ENCODE measurements at places on chromosomes 4 and X.

DNA sequence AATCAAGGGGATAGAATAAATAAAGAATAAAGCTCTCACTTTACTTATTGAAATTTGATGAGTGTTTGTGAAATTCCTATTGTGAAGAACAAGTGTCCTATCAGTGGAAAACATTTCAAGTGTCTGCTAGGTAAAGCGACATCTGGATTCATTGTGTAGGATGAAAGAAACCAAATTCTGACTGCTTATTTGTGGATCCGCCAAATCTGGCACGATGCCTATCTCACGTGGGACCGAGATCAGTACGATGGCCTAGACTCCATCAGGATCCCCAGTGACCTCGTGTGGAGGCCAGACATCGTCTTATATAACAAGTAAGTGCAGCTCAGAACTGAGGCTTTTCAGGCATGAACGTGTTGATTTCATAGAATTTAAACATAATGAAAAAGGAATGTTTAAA, 1.9 kb downstream of the CHRNA9 start:
- no peak for DNase-seq

DNA sequence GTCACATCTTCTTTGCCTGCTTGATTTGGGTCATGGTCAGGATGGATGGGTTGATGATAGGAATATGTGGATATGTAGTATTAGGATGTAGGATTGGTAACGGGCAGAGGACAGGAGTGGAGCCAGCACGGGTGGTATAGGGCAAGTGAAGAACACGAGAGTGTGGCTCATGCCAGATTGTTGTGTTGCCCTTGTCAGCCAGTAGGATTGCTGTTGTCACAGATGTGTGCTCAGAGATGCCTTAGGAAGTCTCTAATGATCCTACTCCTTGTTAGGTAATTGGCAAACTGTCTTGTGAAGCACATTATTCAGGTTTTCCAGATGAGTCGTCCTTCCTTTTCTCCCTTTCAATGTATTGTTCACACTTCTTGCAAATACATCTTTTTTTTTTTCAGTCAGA, 5.5 kb downstream of the ATP10D start:
- no peak for DNase-seq

- DNase-seq: no peak
Observed at GRCh38 chr4:158384414-158384813, 137.3 kb upstream of the RXFP1 start.

GRCh38 chr4:95181243-95181995, 367.4 kb downstream of the UNC5C start:
- DNase-seq: no peak

GRCh38 chr4:79177388-79177787, 148.5 kb downstream of the NAA11 start:
- no peak for DNase-seq

DNA sequence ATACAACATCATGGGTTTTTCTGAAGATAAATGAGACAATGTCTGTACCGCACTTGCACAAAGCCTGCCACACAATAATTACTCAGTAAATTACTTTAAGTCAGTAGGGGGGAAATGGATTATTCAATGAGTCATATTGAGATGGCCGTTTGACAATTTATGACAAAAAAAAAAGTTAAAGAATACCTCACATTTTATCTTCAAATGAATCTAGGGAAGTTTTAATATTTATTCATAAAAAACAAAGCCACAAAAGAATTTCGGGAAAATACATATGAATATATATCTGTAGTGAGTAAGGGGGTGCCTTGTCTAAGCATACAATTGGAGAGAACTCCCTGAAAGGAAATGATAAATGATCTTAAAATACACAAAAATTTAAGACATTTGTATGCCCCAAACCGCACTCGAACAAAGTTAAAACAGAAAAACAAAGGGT, 197.0 kb upstream of the SLC7A11 start:
- DNase-seq: no peak

DNA sequence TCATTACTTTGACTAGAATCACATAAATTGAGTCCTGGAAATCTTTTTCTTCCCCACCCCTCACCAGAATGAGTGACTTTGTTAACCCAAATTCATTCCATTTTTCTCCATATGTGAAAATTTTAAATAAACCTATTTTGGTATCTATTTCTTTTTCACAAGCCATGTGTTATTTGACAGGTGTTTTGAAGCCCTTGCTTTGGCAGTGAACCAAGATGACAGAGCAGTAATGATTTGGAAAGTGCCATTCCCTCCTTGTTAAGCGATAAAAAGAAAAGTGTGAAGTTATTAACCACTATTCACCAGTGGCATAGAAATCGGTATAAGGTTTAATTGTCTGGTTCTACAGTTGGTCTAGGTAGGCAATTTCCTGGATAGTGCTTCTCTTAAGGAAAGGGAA, 66.1 kb downstream of the POLA1 start:
- DNase-seq: no peak

GRCh38 chrX:1679238-1679637, 64.4 kb downstream of the ASMT start:
- no peak for DNase-seq

DNA sequence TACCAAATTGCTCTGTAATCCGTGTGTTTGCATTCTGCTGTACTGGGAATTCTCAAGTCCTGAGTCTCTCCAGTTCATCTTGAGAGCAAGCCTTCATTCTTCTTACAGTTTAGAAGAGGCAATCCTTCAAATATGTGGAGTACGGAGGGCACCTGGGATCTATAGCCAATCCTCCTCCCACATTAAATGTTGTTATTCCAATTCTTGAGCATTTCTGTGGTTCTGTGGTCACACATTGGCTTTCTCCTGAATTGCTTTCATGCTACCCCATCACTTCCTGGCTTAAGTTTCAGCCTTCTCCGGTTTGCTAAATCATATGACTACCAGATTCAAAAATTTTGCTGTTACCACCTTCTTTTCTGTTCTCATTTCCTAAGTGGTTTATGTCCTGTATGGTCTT, 611.1 kb downstream of the PCDH19 start:
- DNase-seq: no peak

DNA sequence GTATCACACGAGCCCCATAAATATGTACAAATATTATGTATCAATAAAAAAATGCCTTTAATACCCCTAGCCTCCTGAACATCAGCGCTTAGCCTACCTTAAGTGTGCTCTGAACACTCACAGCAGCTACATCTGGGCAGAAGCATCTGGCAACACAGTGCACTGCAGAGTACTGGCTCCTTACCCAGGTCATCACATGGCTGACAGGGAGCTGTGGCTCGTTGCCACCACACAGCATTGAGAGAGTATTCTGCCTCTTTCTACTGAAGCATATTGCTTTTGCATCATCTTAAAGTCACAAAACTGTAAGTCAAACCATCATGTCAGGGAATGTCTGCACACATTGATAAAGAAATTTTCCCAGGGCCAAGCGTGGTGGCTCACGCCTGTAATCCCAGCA, 55.2 kb downstream of the TRIML1 start:
- no peak for DNase-seq

- DNase-seq: no peak
Observed at GRCh38 chr4:4695497-4695896, 153.6 kb upstream of the STX18 start.

GRCh38 chrX:38151441-38151840, 69.2 kb downstream of the SRPX start:
- DNase-seq: no peak

DNA sequence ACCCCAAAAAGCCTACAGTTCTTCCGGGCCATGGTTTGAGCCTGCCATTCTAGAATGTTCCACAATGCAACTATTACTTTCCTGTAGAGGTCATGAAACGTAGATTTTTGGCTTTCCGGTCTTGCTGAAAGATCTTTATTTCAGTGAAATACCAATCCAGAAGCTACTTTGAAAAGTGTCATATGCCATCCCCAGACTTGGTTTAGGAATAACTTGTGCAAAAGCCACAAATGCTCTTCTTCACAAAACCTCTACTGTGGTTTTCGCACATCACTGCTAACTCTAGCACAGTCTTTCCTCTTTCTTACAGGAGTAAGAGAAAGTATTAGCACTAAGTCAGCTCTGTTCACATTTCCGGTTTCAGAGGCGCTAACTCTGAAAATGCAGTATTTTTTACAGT, 12.7 kb upstream of the CD40LG start:
- DNase-seq: no peak

- DNase-seq: no peak
Observed at GRCh38 chr4:2991243-2991642, 27.9 kb downstream of the GRK4 start.

- DNase-seq: no peak
Observed at GRCh38 chrX:42821803-42822443, 44.0 kb upstream of the PPP1R2C start.

- DNase-seq: no peak
Observed at GRCh38 chr4:54473798-54474197, 184.0 kb upstream of the KIT start.

DNA sequence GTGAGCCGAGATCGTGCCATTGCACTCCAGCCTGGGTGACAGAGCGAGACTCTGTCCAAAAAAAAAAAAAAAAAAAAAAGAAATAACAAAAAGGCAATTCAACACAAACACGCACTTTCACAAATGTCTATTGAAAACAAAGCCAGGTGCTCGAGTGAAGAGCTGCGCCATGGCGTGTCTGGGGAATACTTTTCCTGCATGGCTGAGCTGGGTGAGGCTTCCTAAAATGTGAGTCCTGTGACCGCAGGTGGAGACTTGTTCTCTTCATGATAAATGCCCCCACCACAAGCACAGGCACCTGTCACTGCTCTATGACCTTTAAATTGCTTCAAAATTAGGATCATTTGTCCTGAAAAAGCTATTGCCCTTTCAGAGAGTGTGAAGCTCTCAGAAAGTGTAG, 4.0 kb upstream of the ABLIM2 start:
- DNase-seq: no peak

DNA sequence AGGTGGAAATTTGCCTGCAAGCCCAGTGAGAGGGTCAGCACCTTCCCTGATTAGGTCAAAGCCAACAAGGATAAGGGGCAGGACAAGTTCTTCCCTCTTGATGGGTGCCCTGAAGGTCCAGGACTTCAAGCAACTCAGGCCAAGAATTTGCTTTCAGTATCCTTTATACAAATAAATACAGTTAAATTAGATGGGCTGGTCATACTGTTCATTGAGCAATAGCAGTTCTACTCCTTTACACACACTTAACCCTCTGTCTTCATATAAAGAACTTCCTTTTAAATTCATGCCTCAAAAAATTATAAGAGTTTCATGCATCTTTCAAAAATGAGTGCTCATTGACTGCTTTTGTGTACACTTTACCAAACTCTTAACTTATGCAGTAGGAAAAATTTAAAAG, 392.0 kb downstream of the SPRY1 start:
- DNase-seq: no peak

- no peak for DNase-seq
Observed at GRCh38 chrX:24242649-24243175, 71.2 kb downstream of the SUPT20HL2 start.

DNA sequence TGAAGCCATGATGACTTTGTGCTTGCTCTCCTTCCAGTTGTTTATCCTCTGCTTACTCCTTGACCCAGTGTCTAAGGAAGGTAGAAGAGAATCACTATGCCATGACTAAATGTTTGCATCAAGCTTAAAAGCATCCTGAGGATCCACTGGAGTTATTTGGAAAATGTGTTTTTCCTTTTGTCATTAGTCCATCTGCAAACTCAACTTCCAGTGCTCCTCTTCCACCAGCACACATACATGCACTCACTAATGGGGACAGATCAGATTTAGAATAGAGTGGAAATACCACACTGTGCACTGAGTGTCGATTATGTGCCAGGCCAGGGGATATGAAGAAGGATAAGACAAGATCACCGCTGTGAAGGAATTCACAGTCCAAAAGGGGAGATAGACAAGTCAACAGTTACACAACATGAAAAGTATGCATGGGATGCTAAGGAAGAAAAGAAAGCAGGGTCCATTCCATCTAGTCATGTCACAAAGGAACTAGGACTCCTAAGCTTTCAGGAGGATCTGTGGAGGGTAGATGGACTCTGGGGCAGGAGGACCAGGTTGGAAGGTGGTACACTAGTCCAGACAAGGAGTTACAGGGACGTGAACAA, 1.9 kb downstream of the OCIAD2 start:
- no peak for DNase-seq

DNA sequence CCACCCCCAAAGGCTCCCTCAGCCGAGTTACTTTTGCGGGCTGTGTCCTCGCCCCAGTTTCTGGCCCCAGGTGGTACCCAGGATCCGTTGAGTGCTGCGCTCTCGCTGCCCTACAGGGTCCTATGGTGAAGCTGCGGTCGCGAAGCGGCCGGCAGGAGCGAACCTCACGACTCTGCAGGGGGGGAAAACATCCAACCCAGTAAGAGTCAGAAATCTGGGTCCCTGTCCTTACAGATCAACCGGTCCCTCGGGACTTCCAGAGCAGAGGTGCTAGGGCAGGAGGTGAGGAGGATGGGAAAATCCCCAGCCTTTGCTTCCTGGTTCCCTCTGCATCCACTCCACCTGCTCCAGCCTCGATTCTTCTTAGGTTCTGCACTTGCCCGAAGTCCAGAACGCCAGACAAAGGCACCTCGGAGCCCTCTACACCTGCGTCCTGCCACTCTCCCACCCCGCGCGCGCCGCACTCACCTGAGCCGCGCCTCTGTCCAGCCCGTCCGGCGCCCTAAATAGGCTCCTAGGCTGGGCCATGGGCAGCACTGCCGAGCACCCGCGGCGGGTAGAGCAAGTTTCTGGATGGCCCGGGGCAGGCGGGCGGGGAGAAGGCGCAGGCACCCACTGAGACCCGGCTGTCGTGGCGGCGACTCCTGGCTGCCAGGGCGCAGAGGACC, at the start of gene HS3ST1:
Gene HS3ST1 (minus strand): TSS at position 664 of the 668 bp plus-strand sequence. CDS start 28,889 bp downstream, outside the sequence.
- DNase-seq: no peak

DNA sequence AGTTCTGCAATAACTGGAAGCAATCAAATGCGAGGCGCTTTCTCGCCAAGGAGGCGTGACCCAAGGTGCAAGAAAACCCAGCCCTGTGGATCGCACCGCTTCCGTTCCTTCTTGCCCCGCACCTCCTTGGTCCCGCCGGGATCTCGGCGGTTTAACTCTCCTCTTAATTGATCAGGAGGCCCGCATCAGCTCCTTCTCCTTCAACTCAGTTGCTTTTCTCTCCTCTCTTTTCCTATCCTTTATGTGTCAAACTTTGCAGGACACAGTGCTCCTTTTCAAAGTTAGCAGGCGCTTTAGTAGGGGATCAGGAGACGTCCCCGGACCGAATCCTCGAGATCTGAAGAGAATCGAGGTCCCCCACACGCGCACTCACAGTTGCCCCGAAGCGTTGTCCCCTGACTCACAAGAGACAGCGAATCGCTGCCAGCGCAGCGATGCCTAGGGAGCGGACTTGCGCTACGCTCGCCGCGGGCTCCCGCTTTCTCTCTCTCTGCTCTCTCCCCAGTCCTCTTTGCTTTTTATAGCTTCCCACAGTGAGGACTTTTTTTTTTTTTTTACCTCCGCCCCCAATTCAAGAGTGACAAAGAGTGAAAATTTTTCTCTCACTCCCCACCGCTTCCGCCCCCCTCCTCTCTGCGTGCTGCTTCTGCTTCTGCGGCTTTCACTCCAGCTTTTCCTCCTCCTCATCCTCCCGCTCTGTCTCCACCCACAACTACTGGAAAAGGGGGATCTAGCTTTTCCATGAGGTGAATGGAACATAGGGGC, at the start of gene DKK2:
Gene DKK2 (minus strand): TSS at position 495 of the 765 bp plus-strand sequence. CDS start 722 bp downstream, outside the sequence.
- no peak for DNase-seq

- DNase-seq: no peak
Observed at GRCh38 chr4:154001193-154001592, 212.3 kb upstream of the SFRP2 start.
